ENCODE measurements at places on chromosomes 12 and 14.

- no peak for DNase-seq
Measured at GRCh38 chr12:126355346-126355745, 1290.1 kb downstream of the AACS start.

DNA sequence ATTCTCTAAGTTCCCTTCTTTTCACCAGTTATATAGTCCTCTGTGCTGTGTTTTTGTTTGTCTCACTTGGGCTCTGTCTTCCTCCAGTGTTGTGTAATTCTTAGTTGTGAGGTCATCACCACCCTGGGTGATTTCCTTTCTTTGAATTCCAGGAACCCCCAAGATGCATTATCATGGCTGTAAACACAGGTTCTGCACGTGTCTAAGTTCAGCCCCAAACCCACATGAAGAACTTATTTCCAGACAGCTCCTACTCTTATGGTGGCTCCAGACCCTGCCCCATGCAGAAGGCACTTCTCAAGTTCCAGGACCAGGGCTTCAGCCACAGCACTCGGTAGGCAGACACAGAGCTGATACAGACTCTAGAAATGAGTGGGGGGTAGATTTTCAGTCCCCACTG lies 560.5 kb downstream of the BCL11B start:
- no peak for DNase-seq

GRCh38 chr12:103369929-103370328 lies 125.8 kb downstream of the C12orf42 start:
- no peak for DNase-seq

DNA sequence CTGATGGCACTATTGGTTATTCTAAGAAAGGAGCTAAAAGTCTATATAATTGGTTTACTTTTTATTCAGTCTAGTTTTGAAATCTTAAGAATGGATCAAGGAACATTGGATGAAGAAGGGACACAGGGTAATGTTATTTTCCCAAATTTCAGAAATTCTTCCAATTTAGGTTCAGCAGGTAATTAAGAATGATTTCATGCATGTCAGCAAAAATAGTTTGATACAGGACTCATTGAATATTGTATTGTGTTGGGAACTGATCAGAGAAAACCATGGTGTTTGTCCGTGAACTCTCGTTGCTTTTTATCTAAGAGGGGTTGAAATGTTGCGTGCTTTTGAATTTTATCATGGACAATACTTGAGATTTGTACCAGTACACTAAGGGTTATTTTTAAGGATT lies 58.6 kb downstream of the PDE3A start:
- no peak for DNase-seq

GRCh38 chr12:70091021-70091521 lies 152.2 kb upstream of the CNOT2 start:
- no peak for DNase-seq

GRCh38 chr12:56487448-56488040 lies 417 bp downstream of the GLS2 start:
- DNase-seq, result no peak

GRCh38 chr14:75907756-75908359 lies 73.9 kb downstream of the TGFB3 start:
- no peak for DNase-seq

DNA sequence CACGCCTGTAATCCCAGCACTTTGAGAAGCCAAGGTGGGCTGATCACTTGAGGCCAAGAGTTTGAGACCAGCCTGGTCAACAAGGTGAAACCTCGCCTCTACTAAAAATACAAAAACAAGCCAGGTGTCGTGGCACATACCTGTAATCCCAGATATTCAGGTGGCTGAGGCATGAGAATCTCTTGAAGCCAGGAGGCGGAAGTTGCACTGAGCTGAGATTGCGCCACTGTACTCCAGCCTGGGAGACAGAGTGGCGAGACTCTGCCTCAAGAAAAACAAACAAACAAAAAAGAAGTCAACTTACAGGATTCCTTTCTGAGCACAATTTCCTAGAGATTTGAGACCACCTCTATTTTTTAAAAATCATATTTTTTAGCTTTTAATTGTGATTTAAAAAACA lies 45.3 kb downstream of the DGLUCY start:
- DNase-seq, result no peak

DNA sequence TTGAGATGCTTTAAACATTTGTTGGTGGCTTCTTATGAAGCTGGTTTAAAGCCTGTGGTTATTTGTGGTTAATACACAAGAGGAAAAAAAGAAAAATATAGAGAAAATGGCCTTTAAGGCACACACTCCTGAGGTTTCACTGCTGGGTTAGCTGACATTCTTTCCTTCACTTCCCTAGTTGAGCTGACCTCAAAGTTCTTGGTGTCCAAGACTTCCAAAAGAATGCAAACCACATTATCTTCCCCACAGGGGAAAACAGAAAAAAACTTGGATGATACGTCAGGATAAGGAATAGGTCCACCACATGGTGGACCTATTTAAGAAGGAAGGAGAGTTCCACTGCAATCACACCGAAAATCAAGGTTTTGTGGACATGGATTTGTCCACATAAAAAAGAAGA lies 94.3 kb downstream of the SLC25A21 start:
- no peak for DNase-seq

DNA sequence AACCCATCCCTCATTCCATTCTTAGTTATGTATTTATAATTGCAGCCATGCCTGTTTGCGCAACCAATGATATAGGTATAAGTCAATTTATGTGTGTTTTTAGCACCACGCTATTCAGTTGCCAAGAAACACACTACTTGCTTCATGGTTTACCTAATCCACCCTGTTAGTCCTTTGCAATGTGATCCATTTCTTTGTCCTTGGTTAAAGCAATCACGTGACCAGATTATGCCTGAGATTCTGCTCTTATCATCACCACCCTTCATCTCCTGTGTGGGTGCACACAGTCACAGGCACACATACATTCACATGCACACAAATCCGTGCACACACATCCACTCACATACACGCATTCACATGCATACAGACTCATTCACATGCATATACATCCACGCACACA lies 52.3 kb upstream of the KCNA5 start:
- DNase-seq, result no peak

DNA sequence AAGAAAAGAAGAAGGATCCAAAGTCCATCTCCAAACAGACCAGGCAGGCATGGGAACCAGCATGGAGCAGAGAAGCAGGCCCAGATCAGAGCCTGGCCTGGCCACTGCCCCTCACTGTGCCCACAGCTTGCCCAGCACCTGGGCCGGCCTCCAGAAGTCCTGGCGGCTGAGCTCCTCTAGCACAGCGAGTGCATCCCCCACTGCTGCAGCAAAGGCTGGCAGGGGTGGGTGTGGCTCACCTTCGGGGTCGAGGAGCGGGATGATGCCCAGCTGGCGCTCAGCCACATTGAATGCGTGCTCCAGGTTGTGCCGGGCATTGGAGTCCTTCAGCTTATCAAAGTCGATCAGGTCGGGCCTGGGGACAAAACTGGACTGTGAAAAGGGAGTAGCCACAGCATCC lies 78.7 kb downstream of the SPTB start:
- no peak for DNase-seq

GRCh38 chr14:96224480-96225096 lies 19.9 kb downstream of the BDKRB2 start:
- no peak for DNase-seq

Data from epithelial cell of prostate (primary cell).